ENCODE measurements at places on chromosomes 16 and 17.

- DNase-seq: no peak
Measured at GRCh38 chr16:70258065-70258464, 6.3 kb upstream of the EXOSC6 start.

DNA sequence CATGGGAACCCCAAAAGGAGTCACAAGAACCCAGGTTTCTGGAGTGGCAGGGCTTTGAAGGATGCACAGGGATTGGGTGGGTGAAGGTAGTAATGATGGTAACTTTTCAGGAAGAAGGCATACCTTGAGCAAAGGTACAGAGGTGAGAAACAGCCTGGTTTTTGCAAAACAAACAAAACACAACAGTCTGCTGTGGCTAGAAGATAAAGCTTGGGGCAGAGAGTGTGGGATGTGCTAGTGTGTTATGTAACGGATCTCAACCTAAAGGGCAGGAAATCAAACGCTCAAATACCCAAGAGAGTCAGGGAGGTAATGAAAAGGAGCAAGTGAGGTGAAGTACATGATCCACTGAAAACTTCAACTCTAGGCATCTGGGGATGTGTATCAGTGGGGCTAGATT is 4.6 kb downstream of the PTGES3L start:
- DNase-seq: no peak

- no peak for DNase-seq
Measured at GRCh38 chr16:12627394-12627793, 176.3 kb downstream of the CPPED1 start.

GRCh38 chr17:9291912-9292560 is 270.7 kb downstream of the NTN1 start:
- DNase-seq: peak; percentile 33

DNA sequence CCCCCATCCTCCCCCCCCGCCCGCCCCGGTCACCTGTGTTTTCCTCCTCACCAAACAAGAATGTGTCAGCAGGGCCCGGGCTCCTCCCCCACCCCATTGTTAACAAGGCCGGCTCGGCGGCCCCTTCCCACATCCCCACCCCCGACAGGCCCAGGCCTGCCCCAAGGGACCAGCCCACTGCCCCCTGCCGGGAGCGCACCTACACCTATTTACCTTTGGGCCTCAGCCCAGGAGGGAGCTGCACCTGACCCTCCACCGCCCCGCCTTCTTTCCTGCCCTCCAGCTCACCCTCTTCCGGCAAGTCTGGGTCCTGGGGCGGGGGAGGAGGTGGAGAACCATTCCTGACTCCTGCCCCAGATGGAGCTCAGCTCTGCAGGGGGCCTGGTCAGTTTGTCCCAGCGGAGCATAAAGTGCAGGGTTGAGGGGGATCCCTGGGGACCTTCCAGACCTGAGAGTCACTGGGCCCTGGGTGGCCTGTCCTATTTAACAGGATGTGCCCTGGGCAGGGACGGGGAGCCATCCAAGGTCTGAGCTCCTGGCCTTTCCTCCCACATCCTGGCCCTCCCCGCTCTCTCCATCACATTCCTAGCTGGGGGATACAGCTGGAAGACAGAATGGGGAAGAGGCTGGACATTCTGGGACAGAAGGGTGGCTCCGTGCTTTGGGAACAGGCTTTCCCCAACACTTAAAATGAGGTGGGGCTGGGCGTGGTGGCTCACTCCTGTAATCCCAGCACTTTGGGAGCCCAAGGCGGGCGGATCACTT is 8.3 kb downstream of the FOXJ1 start:
- DNase-seq: no peak

GRCh38 chr16:84227548-84227947 is 12.3 kb downstream of the KCNG4 start:
- DNase-seq: no peak

DNA sequence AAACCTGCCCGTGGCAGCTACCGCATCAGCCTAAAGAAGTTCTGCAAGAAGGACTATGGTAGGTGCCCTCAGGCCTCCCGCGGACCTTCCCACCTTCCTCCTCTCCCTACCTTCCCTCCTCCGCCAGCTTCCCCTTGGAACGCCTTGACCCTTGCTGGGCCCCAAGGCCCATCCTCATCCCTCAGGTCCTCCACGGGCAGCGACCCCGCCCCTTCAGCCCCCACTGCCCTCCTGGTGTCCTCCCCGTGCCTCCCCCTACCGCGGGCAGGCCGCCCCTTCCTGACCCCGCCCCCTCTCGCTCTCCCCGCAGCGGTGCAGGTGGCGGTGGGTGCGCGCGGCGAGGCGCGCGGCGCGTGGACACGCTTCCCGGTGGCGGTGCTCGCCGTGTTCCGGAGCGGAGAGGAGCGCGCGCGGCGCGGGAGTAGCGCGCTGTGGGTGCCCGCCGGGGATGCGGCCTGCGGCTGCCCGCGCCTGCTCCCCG is 1.4 kb upstream of the TBC1D24 start:
- no peak for DNase-seq

GRCh38 chr17:37725601-37726146 is 19.2 kb downstream of the HNF1B start:
- DNase-seq: no peak

GRCh38 chr16:57544124-57544653 is 1.7 kb downstream of the ADGRG5 start:
- DNase-seq: no peak

DNA sequence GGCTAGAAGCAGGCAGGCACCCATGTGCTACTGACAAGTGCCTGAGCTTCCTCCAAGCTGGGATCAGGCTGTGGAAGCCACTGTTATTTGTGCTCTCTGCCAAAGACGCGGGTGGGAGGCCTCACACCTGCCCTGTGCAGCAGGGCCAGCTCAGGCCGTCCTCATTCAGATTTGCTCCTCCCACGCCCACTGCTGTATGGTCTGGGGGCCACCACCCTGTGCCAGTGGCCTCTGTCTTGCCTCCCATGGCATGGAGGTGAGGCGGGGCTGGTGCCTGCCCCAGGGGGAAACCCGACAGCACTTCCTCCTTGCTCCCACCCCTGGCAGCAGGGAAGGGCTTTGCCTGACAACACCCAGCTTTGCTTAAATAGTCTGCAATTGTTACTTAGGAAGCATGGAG is 356.5 kb upstream of the CDH8 start:
- DNase-seq: no peak

GRCh38 chr17:76365256-76365903 is 11.7 kb upstream of the PRPSAP1 start:
- no peak for DNase-seq

DNA sequence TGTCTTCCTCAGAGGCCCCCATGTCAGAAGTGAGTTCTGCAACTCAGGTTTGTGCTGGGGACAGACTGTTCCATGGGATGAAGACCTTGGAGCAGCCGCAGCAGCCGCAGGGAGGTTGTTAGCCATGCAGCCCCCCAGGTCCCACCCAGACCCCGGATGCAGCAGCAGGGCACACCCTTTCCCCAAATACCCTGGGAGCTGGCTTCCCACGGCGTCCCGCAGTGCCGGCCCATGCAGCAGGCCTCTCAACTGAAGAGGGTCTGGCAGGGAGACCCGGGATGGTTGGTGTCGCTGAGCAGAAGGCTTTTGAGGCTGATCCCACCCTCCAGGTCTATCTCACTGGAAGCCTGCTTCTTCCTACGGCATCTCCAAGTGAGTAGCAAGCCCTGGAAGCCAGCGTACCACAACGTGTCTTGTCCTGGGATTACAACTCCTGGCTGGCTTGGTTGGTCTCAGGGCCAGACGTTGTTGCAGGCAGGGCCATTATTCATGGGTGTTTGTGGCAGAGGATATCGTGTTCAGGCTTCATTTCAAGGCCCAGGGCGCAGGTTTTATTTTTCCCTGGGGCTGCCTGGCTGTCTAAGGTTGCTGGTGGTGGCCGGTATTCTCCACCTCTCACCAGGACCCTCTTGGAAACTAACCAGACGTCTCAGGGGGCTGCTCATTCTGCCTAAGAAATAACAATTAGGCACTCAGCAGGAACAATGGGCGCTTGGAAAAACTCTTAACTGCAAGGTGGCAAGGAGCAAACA is 223.2 kb downstream of the C16orf95 start:
- DNase-seq: no peak

- peak; percentile 84 for DNase-seq
Measured at GRCh38 chr17:49361129-49361901, 735 bp downstream of the ZNF652 start.

DNA sequence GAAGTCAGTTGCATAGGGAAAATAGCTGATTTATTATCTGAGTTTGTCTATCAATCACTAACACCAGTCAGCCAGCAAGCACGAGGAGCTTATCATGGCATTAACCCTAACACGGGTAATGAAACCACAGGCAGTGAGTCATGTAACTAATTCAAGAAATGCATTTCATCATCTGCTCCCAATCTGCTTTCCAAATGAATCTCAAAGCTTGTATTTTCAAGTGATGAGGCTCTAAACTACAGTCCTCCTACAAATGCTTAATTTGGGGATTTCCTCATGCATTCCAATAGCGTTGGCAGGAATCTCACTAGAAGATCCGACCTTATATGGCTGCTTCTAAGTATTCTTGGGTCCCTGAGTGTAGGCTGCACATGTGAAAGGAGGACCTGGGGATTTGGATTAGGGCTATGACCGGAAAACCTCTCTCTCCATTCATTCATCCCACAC is 118.4 kb upstream of the HSBP1 start:
- no peak for DNase-seq

GRCh38 chr16:78461496-78462287 is 362.2 kb downstream of the WWOX start:
- DNase-seq: no peak

GRCh38 chr17:74146196-74146595 is 57.3 kb upstream of the RPL38 start:
- no peak for DNase-seq

DNA sequence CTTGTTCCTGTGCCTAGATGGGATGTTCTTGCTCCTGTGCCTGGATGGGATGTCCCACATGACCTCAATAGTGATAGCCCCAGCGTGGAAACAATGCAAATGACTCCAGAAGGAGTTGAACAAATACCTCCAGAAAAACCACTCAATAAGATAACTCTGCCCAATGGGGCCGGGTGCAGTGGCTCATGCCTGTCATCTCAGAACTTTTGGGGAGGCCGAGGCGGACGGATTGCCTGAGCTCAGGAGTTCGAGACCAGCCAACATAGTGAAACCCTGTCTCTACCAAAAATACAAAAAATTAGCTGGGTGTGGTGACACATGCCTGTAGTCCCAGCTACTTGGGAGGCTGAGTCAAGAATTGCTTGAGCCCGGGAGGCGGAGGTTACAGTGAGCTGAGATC is 15.2 kb upstream of the LITAF start:
- DNase-seq: no peak

- DNase-seq: no peak
Measured at GRCh38 chr17:1272701-1273100, 2.5 kb downstream of the BHLHA9 start.

GRCh38 chr16:58422809-58423208 is 30.5 kb downstream of the GINS3 start:
- DNase-seq: no peak

- peak; percentile 21 for DNase-seq
Measured at GRCh38 chr17:49523706-49524472, 28.8 kb downstream of the NGFR start.

- DNase-seq: no peak
Measured at GRCh38 chr16:67329901-67330300, 3.3 kb downstream of the LRRC36 start.

- no peak for DNase-seq
Measured at GRCh38 chr17:66783656-66784381, 51.1 kb upstream of the CACNG5 start.

DNA sequence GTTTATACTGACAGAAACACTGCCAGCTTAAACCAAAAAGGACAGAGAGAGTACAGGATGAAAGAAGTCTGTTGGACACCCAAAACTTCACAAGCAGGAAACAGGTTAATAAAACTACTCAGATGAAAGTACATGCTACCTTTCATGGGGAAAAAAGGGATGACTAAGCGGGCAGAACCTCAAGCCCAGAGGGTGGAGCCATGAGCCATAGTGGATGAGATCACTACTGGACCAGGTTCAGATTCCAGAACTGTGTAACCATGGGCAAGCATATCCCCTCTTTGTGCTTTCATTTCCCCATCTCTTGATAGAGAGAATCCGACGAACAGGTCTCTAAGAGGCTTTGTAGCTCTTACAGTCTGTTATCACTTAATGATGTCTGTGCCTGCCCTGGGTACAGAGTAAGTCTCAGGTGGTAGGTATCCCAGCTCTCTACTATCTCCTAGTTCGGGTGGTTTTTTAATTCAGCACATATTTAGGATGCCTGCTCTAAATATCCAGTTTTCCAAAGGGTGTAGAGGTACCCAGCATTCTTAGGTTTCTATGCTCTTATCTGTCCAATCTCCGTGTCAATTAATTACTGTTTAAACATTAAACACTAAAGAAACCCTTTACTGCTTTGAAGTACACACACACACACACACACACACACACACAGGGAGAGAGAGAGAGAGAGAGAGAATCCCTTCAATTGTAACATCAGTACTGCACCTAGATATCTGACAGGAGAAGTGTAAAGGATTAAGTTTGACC is 206.7 kb downstream of the ZNF423 start:
- DNase-seq: no peak

GRCh38 chr17:73091770-73092522 is 542 bp downstream of the SLC39A11 start:
- DNase-seq: no peak

DNA sequence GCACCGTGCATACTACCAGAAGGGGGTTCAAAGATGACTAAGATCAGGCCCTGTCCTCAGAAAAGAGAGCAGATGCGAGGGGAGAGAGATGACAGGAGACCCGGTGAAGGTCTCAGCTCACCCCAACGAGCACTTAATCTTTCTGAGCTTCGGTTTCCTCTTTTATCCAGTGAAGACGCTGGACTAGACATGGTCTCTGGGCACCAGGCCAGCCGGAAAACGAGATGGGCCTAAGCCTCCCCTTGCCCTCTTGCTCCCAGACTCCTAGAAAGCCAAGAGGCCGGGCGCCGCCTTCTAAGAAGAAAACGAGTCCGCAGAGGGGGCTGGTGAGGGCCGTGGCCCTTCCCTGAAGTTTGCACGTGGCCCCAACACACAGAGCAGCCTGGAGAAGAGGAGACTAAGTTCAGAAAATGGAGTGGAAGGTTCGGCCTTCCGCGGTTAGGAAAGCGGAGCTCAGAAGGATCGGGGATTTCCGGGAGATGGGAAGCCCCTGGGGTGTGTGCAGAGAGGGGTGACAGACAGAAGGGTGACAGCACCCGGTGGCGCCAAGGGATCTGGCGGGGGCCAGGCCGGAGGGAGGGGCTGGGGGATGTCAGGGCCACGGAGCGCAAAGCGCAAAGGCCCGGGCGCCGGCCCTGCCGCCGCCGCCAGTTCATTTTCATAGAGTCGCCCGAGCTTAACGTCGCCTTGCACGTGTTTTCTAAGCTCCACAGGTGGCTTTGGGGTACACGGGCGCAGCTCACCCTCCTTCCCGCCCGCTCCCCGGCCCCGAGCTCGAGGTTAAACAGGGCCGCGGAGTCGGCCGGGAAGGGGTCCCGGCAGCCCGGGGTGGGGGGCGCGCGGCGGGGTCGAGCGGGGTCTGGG is 42.1 kb upstream of the BHLHA9 start:
- DNase-seq: no peak
